ENCODE measurements at places on chromosomes 4 and X.
A peak's percentile ranks its signal among the peaks of the same experiment; 100 is the strongest.

DNA sequence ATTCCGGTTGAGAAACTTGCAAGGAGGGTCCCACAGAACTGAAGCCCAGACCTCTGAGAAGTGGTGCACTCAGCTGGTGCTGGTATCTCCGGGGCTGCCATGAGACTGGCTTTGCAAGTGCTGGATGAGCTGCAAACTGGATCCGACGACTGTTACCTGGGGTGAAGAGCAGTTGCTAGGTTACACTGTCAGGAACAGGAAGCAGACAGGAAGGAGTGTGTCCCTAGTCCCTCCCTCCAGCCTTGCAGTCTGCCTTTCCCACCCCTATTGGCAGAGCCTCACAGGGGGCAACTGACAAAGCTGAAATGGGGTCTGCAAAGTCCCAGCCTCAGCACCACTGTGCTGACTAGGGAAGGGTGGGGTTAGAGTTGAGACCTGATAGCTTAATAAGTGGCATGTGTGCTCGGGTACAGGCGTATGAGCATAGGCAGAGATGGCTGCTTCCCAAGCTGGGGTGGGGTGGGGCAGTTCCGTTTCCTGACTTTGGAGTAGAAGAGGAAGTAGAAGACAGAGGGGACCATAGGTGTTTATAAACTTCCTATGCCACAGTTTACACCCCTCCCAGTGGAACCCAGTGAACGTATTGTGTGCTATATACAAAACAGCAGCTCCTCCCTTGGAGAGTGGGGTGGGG is 18.0 kb downstream of the PPEF1 start:
- DNase-seq, result no peak

- DNase-seq, result peak; percentile 3
Measured at GRCh38 chr4:145099653-145100052, 1.5 kb downstream of the ABCE1 start.

DNA sequence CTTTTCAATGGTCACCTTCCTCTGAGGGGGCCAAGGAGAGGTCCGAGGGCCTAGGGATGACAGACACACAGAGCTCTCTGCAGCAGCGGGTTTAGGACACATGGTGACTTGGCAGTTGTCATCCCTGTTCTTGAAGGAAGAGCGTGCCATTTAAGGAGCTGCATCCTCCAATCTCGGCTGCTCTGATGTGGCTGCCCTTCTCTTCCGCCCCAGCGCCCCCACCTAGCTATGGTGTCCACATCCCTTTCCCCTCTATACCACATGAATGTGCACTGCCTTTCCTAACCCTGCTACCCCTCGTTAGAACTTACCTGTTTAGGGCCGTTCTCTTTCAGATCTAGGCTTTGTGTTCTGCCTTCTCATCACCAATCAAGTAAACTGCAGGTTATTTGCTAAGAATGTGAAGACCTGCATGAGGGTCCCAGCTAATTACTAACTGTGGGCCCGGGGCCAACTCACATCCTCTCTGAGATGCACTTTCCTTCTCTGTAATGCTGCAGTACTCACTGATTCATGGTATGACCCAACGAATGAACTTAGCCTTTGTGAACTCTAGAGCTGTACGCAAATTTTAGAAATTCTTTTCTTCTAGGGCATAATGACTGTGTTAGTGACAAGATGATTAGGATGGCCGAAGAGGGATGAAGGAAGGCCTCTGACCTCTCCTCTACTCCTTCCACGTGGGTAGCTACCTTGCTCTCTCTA is 38.2 kb downstream of the CHST7 start:
- DNase-seq, result no peak

DNA sequence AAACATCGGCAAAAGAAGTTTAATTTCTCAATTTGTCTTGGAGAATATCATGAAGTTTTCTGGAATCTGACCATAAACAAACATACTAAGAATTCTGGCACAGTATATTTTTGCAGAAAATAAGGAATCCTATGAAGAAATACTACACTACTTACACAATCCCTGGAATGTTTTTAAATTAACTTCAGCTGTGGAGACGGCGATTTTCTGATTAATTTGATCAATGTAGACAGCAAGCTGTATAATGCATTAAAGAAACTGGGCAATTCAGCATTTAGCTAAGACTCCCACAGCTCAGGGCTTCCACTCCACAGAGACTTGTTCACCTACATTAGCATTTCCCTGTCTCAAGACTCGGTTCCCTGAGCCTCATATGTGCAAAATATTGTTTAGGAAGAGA is 12.2 kb downstream of the EGFL6 start:
- DNase-seq, result peak; percentile 58

GRCh38 chr4:6928081-6928480 is 18.5 kb downstream of the TBC1D14 start:
- DNase-seq, result no peak

DNA sequence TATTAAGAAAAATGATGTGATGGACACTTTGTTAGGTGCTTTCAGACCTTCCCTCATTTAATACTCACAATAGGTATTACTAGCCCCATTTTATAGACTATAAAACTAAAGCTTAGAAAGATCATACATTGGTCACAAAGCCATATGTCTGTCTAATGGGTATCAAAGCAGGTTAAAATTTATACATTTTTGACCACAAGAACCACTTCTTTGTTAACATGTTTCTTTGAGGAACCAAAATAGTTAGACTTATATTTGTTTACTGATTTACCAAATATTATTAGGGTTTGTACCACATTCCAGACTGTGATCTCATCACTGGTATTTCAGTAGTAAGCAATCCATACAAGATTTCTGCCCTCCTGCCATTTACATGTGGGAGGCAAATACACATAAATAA is 363.3 kb downstream of the NAF1 start:
- no peak for DNase-seq

DNA sequence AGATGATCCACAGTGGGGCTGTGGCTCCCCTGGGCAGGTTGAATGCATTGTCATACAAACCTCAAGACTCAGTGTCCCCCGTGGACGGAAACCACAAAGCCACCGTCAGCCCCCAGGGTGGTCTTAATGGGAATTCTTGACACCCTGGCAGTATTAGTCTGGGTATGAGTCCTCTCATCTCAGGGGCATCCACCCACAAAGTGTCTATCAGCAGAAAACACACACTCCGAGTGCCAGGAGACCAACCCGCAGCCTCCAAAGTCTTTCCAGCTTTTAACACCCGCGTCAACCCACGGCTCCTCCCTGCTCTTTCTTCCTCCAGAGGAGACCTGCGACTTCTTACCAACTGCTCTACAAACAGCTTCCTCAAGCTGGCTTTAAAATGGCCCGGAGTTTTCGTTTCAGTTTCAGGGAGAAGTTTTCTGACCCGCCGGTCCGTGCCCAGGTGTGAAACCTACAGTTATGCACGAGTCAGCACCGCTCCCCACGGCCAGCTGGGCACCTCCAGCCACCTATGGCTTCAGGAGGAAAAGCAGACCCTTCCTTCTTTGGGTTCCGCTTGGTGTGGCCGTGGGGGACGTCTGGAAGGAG is 14.4 kb upstream of the ASMTL start:
- no peak for DNase-seq

- no peak for DNase-seq
Measured at GRCh38 chr4:156515295-156515694, 456.3 kb downstream of the PDGFC start.

- no peak for DNase-seq
Measured at GRCh38 chrX:139213241-139213709, 317.3 kb upstream of the F9 start.

DNA sequence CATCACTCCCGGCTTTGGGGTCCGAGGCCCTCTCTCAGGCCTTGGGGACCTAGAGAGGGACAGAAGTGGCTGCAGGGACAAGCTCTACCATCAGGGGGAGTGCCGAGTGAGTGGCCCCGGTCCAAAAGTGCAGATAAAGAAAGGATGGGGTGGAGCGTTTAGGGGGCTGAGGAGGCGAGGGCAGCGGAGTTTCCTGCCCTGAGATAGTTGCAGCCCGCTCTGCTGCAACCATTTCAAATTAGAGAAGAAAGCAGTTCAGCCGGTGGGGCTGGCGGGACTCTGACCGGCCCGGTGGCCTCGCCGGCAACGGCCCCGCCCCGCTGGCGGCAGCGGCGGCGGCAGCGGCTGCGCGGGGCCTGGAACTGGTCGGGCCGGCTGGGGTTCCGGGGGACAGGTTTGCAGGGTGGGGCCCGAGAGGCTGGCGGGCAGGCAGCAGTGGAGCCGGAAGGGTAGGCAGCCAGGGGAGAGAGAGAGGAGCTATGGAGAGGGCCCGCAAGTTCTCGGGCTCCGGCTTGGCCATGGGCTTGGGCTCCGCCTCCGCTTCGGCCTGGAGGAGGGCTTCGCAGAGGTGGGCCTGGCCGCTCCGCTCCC is 7.6 kb downstream of the DLG3 start:
- DNase-seq, result peak; percentile 51

- no peak for DNase-seq
Measured at GRCh38 chrX:10044021-10044420, 76.9 kb downstream of the CLDN34 start.

- DNase-seq, result no peak
Measured at GRCh38 chr4:114081783-114082182, 102.3 kb upstream of the ARSJ start.

DNA sequence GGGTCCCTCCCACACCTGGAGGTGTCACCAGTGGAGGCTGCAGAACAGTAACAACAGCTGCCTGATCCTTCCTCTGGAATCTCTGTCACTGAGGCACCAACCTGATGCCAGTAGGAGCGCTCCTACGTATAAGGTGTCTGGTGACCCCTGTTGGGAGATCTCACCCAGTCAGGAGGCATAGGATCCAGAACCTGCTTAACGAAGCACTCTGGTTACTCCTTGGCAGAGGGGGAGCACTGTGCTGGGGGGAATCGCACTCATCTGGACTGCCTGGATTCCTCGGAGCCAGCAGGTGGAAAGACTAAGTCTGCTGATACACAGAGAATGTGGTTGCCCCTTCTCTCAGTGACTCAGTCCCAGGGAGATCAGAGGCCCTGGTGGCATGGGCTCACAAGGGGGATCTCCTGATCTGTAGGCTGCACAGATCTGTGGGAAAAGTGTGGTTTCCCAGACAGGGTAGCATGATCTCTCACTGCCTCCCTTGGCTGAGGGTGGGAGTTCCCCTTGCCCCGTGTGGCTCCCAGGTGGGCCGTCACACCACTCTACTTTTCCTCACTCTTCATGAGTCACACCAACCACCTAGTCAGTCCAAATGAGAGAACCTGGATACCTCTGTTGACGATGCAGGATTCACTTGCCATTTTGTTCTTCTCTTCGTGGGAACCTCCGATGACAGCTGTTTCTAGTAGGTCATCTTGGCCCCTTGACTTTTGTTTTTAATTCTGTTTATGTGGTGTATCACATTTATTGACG is 305.9 kb downstream of the IDS start:
- DNase-seq, result no peak
